ENCODE measurements at places on chromosomes 4 and X. TPM values are rescaled to one million over a fixed set of nuclear protein-coding genes. Genes with fewer than 3 reads are reported as not detected.

The HMX1 gene
- not detected for total RNA-seq

The RPS6KA6 gene
- 2.6 TPM for total RNA-seq

The TLR6 gene
- 1.8 TPM for total RNA-seq

The SPANXA1 gene
- total RNA-seq = not detected

The VCX3B gene
- not detected for total RNA-seq

The ADRA2C gene
- not detected for total RNA-seq

The SUPT20HL1 gene
- not detected for total RNA-seq

The FGF2 gene
- total RNA-seq = 24.0 TPM

The CCNB3 gene
- total RNA-seq = 0.24 TPM

The GSPT2 gene
- total RNA-seq = 10.2 TPM

The SLC7A11 gene
- 6.1 TPM for total RNA-seq

The EXOC1L gene
- not detected for total RNA-seq

The MAGEE2 gene
- not detected for total RNA-seq

The RHOXF2 gene
- total RNA-seq = not detected

The AKAP4 gene
- total RNA-seq = not detected

The TEX13D gene
- not detected for total RNA-seq

The PPP1R2C gene
- not detected for total RNA-seq

The TBC1D9 gene
- total RNA-seq = 13.8 TPM

The SMIM10L2A gene
- 0.08 TPM for total RNA-seq

The CCDC110 gene
- total RNA-seq = 0.88 TPM

The SRPX gene
- 186 TPM for total RNA-seq

The DKK2 gene
- 0.52 TPM for total RNA-seq

The NAT8L gene
- not detected for total RNA-seq

All from epithelial cell of alveolus of lung (primary cell).